Bladder microvascular endothelial cell (primary cell): ENCODE measurements at places on chromosomes 2 and 18. TPM values are rescaled to one million over a fixed set of nuclear protein-coding genes. Genes with fewer than 3 reads are reported as not detected.

Gene ABCB6
- 31.4 and 45.8 TPM in 2 replicates for total RNA-seq

Gene LCLAT1
- total RNA-seq, result 5.8 and 13.0 TPM in 2 replicates

Gene TBR1
- under 0.01 TPM in 1 of 2 replicates, not detected in the other for total RNA-seq

Gene RGPD3
- under 0.01 and 0.19 TPM in 2 replicates for total RNA-seq

Gene C2orf80
- total RNA-seq, result not detected in 2 replicates

Gene RFX8
- 0.49 and 0.50 TPM in 2 replicates for total RNA-seq

Gene AP1S3
- 2.3 and 5.7 TPM in 2 replicates for total RNA-seq

Gene RHOB
- 931 and 1,605 TPM in 2 replicates for total RNA-seq

Gene WDR43
- 38.4 and 110 TPM in 2 replicates for total RNA-seq

Gene GREB1
- 0.06 TPM in 1 of 2 replicates, not detected in the other for total RNA-seq

Gene SERPINB4
- total RNA-seq, result 0.65 TPM in 1 of 2 replicates, not detected in the other

Gene KCNK3
- total RNA-seq, result not detected in 2 replicates

Gene NAB1
- 21.4 and 49.8 TPM in 2 replicates for total RNA-seq

Gene CACNB4
- under 0.01 and 0.38 TPM in 2 replicates for total RNA-seq

Gene CYP27A1
- 5.5 and 23.7 TPM in 2 replicates for total RNA-seq

Gene HIBCH
- 10.2 and 22.2 TPM in 2 replicates for total RNA-seq

Gene VIT
- total RNA-seq, result not detected in 2 replicates

Gene SIX3
- total RNA-seq, result not detected in 2 replicates

Gene TRIM43
- total RNA-seq, result not detected in 2 replicates

Gene MYO3B
- total RNA-seq, result not detected in 2 replicates

Gene FEV
- not detected in 2 replicates for total RNA-seq

Gene KCNE4
- total RNA-seq, result 0.31 and 0.65 TPM in 2 replicates

Gene EVX2
- total RNA-seq, result not detected in 2 replicates

Gene MSTN
- total RNA-seq, result under 0.01 and 0.19 TPM in 2 replicates

Gene OTOS
- total RNA-seq, result not detected in 2 replicates

Gene CCDC74A
- 3.7 and 6.4 TPM in 2 replicates for total RNA-seq

Gene PSMA8
- total RNA-seq, result not detected in 2 replicates

Gene RAD51AP2
- not detected in 2 replicates for total RNA-seq

Gene ANO7
- total RNA-seq, result 0.32 and 0.76 TPM in 2 replicates

Gene GAREM1
- 0.16 and 0.63 TPM in 2 replicates for total RNA-seq

Gene MORN2
- 8.7 and 8.9 TPM in 2 replicates for total RNA-seq

Gene CD302
- total RNA-seq, result 4.2 and 11.6 TPM in 2 replicates

Gene ELOA2
- total RNA-seq, result not detected in 2 replicates

Gene IL36B
- not detected in 2 replicates for total RNA-seq

Gene TMEM163
- 0.16 and 1.5 TPM in 2 replicates for total RNA-seq

Gene RASGRP3
- 92.1 and 205 TPM in 2 replicates for total RNA-seq

Gene GRHL1
- 0.16 and 1.3 TPM in 2 replicates for total RNA-seq

Gene ITGB6
- total RNA-seq, result not detected in 2 replicates

Gene DPYSL5
- total RNA-seq, result not detected in 2 replicates

Gene UGT1A8
- total RNA-seq, result not detected in 2 replicates
